Activated CD4-positive, alpha-beta T cell treated with anti-CD3 and anti-CD28 coated beads, Interleukin-2, amount 10 ng/mL, durations not matched to agents 7 days and 5 days (primary cell): ENCODE measurements at places on chromosomes 12 and 14. TPM values are rescaled to one million over a fixed set of nuclear protein-coding genes. Genes with fewer than 3 reads are reported as not detected.

PLEK2 gene
- total RNA-seq: 1.1 TPM

LMO3 gene
- not detected for total RNA-seq

NRL gene
- total RNA-seq: 3.3 TPM

SOAT2 gene
- 1.0 TPM for total RNA-seq

- H3K27ac ChIP-seq: no peak overlapping the region
- no peaks in the 10 kb centered on the region for H3K4me1 ChIP-seq
- no peak overlapping the region for H3K4me3 ChIP-seq
- peaks cover 4% of the 10 kb centered on the region for H3K36me3 ChIP-seq
These were observed 116.5 kb downstream of the METTL25 start for GRCh38 chr12:82474798-82475184.

GRCh38 chr14:74502236-74503019 lies 8.9 kb downstream of the ISCA2 start:
- H3K4me3 ChIP-seq: no peak overlapping the region
- H3K27me3 ChIP-seq: peaks cover 2% of the 10 kb centered on the region
- no peaks in the 10 kb centered on the region for H3K36me3 ChIP-seq
- DNase-seq: peak; percentile 22
- H3K4me1 ChIP-seq: peaks cover 8% of the 10 kb centered on the region

- H3K27me3 ChIP-seq: no peaks in the 10 kb centered on the region
- peaks cover 52% of the 10 kb centered on the region for H3K4me1 ChIP-seq
- H3K36me3 ChIP-seq: peaks cover 57% of the 10 kb centered on the region
- DNase-seq: no peak
- H3K4me3 ChIP-seq: no peak overlapping the region
These were observed 98.0 kb downstream of the VCPKMT start for GRCh38 chr14:50018201-50018932.

GRCh38 chr12:122538496-122538895 lies 11.4 kb downstream of the KNTC1 start:
- DNase-seq: no peak
- no peak overlapping the region for H3K4me3 ChIP-seq
- no peak overlapping the region for H3K27ac ChIP-seq
- no peaks in the 10 kb centered on the region for H3K27me3 ChIP-seq
- peaks cover 35% of the 10 kb centered on the region for H3K36me3 ChIP-seq
- H3K4me1 ChIP-seq: no peaks in the 10 kb centered on the region

DNA sequence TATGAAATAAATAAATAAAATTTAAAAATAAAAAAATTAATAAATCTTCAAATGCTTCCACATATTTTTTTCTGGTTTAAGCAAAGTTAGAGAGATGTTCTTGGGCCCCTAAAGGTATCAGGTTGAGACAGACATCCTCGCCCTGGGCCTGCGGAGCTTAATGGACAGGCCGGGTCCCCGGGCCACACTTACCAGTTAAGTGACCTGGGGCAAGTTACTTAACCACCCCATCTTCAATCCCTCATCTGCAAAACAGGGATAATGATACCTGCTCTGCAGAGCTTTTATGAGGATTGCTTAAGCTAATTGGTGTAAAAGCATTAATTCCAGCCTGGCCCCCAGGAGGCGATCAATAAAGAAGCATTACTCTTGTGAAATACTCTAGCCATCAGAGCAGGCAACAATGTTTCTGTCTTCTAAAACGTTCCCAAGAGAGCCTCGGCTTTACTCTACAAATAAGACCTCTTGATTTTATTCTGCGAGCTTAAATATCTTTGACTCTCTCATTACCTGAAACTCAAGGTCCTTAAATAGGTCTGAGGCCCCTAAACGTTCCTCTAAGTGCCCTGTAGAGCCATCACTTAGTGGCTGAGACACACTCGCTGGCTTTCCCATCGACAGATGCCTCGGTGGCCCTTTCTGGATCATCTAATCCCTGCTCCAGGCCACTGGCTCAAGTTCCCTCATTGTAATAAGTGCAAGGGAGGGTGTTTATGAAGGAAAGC lies 81.1 kb upstream of the DIO3 start:
- DNase-seq: no peak
- H3K4me1 ChIP-seq: no peaks in the 10 kb centered on the region
- H3K27ac ChIP-seq: no peak overlapping the region
- peaks cover 25% of the 10 kb centered on the region for H3K27me3 ChIP-seq

GRCh38 chr12:17928708-17929366 lies 161.2 kb downstream of the RERGL start:
- no peak for DNase-seq
- H3K4me1 ChIP-seq: no peaks in the 10 kb centered on the region
- no peaks in the 10 kb centered on the region for H3K27me3 ChIP-seq
- H3K4me3 ChIP-seq: no peak overlapping the region
- H3K36me3 ChIP-seq: no peaks in the 10 kb centered on the region
- no peak overlapping the region for H3K27ac ChIP-seq
